ENCODE measurements at places on chromosomes 3 and 15.

GRCh38 chr15:42064271-42064670 lies 30.1 kb downstream of the PLA2G4D start:
- DNase-seq = no peak

GRCh38 chr3:1007866-1008265 lies 85.0 kb upstream of the CNTN6 start:
- DNase-seq = no peak

GRCh38 chr3:67947808-67948508 lies 293.5 kb upstream of the SUCLG2 start:
- DNase-seq = no peak

DNA sequence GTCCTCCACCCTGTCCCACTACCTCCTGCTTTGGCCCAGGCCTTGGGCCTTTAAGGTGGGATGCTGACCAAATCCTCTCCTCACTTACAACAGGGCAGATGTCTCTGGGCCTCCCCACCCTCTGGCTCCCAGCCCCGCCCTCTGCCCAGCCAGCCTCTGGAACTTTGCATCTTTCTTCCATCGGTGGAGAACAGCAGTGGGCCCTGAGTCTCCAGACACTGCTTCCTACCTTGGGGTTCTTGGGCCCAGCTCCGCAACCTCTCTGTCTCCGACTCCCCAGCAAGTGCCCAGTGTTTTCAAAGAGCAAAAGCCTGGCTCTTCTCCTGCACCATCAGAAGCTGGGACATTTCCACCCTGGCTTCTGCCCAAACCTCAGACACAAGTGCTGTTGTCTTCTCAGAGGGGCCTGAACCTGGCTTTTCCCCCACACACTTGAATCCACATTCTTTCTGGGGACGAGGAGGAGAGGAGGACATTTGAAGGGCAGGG lies 33.1 kb downstream of the MRAS start:
- DNase-seq = no peak

GRCh38 chr3:186361246-186361761 lies 730 bp downstream of the DGKG start:
- DNase-seq = no peak

DNA sequence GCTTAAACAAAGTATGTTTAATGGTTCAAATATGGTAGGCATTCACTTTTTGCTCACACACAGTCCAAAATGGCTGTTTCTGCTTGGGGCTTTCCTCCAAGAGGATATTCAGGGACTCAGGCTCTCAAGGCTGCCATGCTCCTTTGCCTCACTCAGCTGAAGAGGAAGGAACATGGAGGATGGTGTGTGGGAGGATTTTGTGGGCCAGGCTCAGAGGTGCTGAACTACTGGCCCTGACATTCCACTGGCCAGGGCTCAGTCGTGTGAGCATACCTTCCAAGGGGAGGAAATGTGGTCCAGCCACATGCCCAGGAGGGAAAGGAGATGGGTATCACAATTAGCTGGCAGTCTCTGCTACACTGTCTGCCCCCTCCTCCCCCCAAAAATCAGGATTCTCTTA lies 8.7 kb downstream of the PXYLP1 start:
- DNase-seq = no peak

DNA sequence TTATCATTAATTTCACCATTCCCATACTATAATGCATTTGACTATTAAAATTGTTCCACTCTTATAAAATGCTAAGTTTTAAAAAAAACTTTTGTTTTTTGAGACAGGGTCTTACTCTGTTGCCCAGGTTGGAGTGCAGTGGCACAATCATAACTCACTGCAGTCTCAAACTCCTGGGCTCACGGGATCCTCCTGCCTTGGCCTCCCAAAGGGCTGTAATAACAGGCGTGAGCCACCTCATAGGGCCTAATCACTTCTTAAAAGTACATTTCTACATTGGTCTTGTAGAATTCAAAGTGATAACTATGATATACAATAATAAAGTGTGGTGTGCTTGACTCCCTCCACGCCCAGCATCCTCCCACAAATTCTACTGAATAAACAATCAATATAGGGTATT lies 3.0 kb downstream of the DENND4A start:
- DNase-seq = no peak

DNA sequence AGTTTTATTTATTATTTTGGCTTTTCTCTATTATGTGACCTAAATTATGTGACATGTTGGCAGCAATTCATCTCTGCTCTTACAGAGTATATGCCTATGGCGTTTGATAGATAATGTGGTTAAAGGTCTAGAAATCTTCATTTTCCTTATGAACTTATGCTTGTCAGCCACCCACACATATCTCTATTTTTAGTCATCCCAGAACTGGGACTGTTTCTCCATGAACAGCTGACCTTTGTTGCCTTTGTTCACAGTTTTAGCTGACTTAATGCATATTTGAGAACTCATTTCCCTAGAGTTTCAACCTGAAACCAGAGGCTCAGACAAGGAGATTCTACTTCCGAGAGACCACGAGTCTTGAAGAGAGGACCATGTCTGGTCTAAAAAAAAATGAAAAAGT lies 176.5 kb downstream of the RAP2B start:
- no peak for DNase-seq

Data from BJ (cell line).